Activated CD4-positive, alpha-beta memory T cell treated with anti-CD3 and anti-CD28 coated beads for 36 hours (primary cell): ENCODE measurements at places on chromosomes 13 and 19.

DNA sequence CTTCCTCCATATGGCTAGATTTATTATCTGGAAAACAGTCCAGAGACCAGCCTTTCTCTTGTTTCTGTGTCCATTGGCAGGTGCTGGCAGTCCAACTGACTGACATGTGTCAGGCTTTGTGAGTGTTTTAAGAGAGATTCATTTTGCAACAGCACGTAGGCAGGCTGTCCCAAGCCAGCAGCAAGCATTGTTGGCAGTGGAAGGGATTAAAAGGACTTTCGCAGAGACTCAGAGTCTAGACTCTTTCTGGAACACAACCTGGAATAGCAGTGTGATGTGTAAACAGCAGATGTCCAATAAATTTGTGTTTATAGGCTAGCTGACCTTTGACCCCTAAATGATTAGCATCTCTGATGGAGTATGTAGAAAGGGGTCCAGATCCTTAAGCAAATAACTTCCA lies 222.2 kb upstream of the SERP2 start:
- DNase-seq = no peak
- H3K27ac ChIP-seq = no peak overlapping the region
- H3K27me3 ChIP-seq = peaks cover 3% of the 10 kb centered on the region
- no peaks in the 10 kb centered on the region for H3K36me3 ChIP-seq
- H3K4me1 ChIP-seq = no peaks in the 10 kb centered on the region

- no peaks in the 10 kb centered on the region for H3K4me1 ChIP-seq
- H3K27me3 ChIP-seq = peaks cover 4% of the 10 kb centered on the region
- no peak overlapping the region for H3K27ac ChIP-seq
- no peak overlapping the region for H3K4me3 ChIP-seq
Observed at GRCh38 chr19:15635016-15635805, 5.5 kb upstream of the CYP4F3 start.

DNA sequence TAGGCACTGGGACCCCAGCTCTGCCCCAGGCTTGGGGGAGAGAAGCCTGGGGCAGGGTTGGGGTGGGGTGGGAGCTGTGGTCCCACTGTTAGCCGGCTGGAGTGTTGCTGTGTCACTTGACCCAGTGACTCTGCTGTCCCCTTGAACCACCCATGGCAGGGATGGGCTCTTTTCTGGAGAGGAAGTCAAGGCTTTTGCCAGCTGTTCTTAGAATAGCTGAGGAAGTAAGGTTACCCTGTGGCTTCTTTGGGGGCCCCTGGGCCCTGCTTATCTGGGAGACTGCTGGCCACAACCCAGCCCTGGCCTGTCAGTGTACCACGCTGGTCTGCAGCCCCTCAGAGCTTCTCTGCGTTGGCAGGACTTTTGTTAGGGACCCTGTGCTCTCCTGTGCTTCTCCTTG lies 9.1 kb downstream of the PNPLA6 start:
- peaks cover 14% of the 10 kb centered on the region for H3K4me1 ChIP-seq
- H3K36me3 ChIP-seq = peaks cover 27% of the 10 kb centered on the region
- H3K27me3 ChIP-seq = no peaks in the 10 kb centered on the region
- no peak overlapping the region for H3K4me3 ChIP-seq
- DNase-seq = no peak
- H3K27ac ChIP-seq = peak overlapping the region; percentile 69

GRCh38 chr19:11288349-11288748 lies 7.6 kb upstream of the TSPAN16 start:
- H3K4me1 ChIP-seq = peaks cover 1% of the 10 kb centered on the region
- H3K4me3 ChIP-seq = no peak overlapping the region
- no peaks in the 10 kb centered on the region for H3K36me3 ChIP-seq
- peaks cover 21% of the 10 kb centered on the region for H3K27me3 ChIP-seq

- H3K27me3 ChIP-seq = no peaks in the 10 kb centered on the region
- peaks cover 12% of the 10 kb centered on the region for H3K4me1 ChIP-seq
- no peak overlapping the region for H3K27ac ChIP-seq
- DNase-seq = no peak
- H3K36me3 ChIP-seq = peaks cover 51% of the 10 kb centered on the region
Observed at GRCh38 chr19:21362291-21362690, 3.5 kb downstream of the ZNF738 start.

DNA sequence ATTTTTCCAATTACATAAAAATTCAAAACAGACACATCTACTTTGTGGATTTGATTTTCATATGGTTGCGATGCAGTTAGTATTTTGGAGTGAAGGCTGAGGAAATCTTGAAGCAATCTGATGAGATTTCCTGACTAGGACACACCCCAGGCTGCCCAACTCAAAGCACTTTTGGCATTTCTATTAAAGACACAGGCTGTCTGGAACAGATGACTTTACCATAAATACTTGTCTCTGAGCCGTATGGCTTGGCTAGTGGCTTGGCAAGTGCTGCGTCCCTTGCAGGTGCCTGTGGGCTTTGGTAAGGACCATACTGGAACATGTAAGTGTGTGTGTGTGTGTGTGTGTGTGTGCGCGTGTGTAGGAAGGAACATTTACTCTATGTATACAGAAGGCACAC lies 218.8 kb downstream of the FGF9 start:
- H3K27ac ChIP-seq = no peak overlapping the region
- no peak for DNase-seq
- no peaks in the 10 kb centered on the region for H3K27me3 ChIP-seq
- H3K4me3 ChIP-seq = no peak overlapping the region

DNA sequence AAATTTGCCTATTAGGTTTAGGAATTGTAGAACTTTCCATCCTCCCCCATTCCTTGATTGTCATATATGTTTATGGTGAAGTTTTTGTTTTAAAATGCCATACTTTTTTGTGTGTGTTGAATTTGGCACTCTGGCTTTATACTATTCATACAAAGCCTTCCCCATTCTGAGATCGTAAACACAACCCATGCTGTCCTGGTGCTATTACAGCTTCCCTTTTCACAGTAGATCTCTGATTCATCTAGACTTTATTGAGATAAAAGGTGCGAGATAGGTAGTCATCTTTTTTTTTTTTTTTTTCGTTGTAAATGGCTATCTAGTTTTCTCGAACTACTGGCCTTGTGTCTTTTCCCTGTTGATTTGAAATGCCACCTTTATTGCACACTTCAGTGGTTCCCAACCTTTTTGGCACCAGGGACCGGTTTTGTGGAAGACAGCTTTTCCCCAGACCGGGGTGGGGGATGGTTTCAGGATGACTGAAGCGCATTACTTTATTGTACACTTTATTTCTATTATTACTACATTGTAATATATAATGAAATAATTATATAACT lies 94.6 kb downstream of the LRCH1 start:
- no peak for DNase-seq
- no peak overlapping the region for H3K4me3 ChIP-seq
- H3K36me3 ChIP-seq = peaks cover 7% of the 10 kb centered on the region
- no peaks in the 10 kb centered on the region for H3K27me3 ChIP-seq
- peaks cover 36% of the 10 kb centered on the region for H3K4me1 ChIP-seq

DNA sequence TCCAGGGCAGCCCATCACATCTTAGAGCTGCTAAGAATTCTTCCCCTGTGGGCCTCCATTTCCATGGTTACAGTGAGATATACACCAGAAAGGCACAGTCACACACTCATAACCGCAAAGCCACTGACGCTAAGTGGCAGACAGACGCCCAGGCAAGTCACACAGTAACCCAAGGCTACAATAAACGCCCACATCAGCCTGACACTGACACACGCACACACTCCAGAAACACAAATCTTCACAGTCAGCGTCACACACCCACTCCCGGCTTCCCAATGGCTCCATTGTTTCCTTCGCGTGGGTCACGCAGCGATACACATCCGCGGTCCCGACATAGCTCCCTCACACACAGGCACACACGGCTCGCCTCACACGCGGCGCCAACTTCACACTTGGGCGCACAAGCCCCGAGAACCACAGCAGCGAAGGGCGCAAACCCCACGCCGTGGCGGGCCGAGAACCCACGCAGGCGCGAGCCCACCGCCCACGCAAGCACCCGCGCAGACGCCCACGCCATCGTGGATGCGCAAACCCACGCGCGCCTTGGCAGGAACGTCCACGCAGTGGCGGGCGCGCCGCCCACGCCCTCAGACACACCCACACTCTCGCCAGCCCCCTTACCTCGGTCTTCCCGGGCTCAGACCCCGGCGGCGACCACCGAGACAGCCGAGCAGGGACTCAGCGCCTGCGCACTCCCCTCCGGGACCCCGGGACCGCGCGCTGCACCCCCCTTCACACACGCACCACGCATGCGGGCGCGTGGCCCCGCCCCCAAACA lies at the start of gene ZNF667:
Gene ZNF667 (minus strand): TSS at position 695 of the 778 bp plus-strand sequence. CDS start 14,975 bp downstream, outside the sequence.
- H3K4me3 ChIP-seq = peak within 1 kb of the TSS; percentile 71
- H3K4me1 ChIP-seq = peaks cover 9% of the 10 kb centered on the region
- H3K36me3 ChIP-seq = peaks cover 35% of the 10 kb centered on the region
- DNase-seq = peak; percentile 9
- H3K27ac ChIP-seq = no peak within 1 kb of the TSS
